Urinary bladder (tissue), 4 donors: ENCODE measurements at places on chromosomes 5 and 9. TPM values are rescaled to one million over a fixed set of nuclear protein-coding genes. Genes with fewer than 3 reads are reported as not detected.

Gene ARSB
- 27.0 TPM for total RNA-seq

Gene ANXA2R
- 3.5 TPM for total RNA-seq

Gene IFNK
- total RNA-seq: not detected

Gene CNTNAP3
- 20.9 TPM for total RNA-seq

Gene IFNA2
- not detected for total RNA-seq
